ENCODE measurements at places on chromosomes 1 and 21.
A peak's percentile ranks its signal among the peaks of the same experiment; 100 is the strongest.

DNA sequence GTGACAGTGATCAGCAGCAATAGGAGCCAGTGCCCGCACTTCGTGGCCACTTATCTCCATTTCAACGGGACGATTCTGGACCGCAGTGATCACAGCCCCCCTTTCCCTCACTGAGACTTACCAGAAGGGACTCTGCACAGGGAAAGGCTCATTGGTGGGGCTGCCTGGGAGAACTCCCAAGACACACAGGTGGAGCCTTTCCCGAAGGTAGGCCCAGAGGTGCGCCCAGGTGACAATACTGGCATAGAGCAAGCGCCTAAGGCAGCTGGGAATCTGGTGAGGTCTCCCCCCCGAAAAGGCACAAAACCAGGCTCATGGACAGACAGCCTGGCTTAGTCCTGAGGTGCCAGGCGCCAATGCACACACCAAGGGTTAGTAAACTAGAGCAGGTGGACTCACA is 318.9 kb downstream of the AJAP1 start:
- no peak for DNase-seq

DNA sequence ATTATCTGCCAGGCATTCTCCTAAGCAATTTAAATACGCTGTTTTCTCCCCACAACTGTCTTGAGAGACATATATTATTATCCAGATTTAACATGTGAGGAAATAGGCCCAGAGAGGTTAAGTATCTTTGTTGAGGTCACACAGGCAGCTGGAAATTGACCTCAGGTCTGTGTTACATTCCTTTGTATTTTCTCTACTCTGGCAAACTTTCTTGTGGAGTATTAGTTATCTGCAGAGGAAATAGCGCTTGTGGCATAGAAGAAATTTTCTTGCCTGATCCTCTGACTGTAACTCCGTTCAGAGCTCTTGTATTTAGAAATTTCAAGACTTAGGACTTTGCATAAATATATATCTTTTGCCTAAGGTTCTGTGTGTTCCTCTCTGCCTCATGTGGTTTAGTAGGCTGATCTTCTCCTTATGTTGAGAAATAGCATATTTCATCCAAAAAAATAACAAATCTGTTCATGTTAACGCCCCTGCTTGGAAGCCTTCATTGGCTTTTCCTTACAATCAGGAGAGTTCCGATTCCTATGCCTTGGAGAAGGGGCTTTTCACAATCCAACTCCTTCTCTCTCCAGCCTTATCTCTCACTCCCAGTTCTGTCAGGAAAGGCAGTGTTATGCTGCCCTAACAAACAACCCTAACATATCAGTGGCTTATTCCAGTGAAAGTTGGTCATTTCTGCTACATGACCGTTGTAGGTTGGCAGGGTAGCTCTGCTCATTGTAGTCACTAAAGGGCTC is 2.5 kb upstream of the JUN start:
- DNase-seq: no peak

GRCh38 chr1:154546264-154547063 is 12.0 kb downstream of the UBE2Q1 start:
- DNase-seq: peak; percentile 59

DNA sequence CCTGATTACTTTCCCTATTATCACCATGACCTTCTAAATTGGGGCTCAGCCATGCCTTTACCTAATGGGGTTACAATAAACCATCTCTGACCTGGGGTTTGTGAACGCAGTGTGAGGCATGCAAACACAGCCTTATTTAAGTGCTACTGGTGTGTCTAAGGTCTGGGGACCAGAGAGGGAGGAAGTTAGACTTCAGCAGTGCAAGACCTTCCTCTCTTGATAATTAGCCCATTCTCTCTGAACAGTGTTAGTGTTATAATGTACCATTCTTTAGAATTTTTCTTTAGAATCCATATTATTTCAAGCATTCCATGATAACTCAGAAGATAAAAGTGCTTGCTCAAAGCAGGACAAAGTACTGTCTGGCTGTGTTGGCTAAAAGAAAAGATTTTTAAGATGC is 10.5 kb upstream of the LRRC8D start:
- no peak for DNase-seq

- peak; percentile 31 for DNase-seq
Observed at GRCh38 chr1:221440658-221441057, 301.2 kb downstream of the DUSP10 start.

DNA sequence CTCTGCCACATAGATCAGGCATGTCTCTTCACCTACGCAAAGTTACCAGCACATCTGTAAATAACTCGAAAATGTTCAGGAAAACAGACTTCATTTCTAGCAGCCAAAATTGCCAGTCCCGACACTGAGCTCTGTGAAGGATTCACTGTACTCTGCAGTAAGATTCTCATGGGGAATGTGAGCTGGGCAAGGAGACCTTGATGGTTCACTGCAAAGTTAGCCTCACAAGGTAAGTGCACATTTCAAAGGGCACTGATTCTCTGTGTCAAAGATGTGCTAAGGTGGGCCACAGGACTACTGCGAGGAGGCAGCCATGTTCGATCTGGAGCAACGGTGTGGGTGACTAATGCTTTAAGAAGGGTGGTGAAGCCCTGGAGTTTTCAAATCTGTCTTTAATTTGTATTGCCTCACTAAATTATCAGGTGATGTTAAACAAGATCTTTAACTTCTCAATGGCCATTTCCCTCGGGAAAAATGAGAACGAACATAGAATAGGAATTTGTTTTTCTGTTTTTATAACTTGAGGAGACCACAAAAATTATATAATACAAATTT is 25.2 kb downstream of the STPG1 start:
- DNase-seq: no peak

DNA sequence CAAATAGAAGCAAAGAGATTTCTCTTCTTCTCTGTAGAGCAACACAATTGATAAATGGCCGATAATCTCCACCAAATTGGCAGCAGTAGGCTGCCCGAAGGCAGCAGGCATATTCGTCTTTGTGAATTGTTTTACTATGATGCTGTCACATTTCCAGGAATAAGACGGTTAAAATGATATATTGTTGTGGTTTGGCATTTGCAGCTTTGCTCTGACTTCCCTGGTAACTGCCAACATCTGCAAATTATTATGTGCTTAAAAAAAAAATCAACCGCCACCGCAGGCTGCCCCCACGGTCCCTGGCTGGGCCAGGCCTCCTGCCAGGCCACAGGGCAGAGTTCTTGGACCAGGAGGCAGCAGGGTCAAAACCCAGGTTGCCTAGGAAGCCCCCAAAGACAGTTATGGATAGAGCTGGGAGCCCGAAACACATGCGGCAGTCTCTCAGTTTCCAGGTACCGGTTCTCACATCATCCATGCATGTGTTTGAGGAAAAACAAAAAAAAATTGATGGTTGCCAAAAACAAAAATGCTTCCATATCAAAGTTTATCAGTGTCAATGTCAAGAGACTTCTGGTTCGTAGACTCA is 179.3 kb downstream of the ETS2 start:
- DNase-seq: no peak

- DNase-seq: peak; percentile 84
Observed at GRCh38 chr1:158999316-159000069, 10.2 kb upstream of the IFI16 start.

DNA sequence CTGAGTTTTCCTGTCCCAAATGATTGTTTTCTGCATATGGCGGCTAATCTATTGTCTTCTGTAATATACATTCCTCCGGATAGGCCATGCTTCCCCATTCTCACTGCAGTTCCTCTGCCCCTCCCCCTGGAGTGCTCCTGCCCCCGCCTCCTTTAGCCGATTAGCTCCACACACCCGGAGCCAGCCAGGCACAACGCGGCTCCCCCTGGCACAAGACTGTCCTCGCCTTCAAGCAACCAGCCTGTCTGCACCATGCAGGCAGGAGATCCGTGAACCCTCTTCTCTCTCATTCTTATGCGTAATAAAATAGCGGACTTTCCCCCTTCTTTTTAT is 18.0 kb downstream of the SERTAD4 start:
- no peak for DNase-seq

- no peak for DNase-seq
Observed at GRCh38 chr1:60350531-60350930, 277.0 kb upstream of the C1orf87 start.

GRCh38 chr1:90856463-90857007 is 139.4 kb upstream of the BARHL2 start:
- no peak for DNase-seq

DNA sequence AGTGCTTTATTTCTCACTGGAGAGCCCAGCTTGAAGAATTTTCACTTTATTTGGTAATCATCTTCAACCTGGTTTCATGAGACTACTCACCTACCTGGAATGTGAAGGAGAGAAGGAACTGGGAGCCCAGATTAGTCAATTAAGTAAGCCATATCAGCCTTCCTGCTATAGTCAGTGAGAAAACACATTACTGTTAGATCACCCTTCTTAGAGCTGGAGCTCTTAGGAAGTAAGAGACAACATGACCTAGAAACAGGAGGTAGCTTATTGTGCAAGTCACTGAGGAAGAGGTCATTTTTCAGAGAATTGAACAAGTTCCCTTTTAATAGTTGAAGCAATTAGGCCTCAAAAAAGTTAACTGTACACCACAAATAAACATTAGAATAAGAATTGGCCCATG is 49.2 kb upstream of the TEKT2 start:
- peak; percentile 94 for DNase-seq

DNA sequence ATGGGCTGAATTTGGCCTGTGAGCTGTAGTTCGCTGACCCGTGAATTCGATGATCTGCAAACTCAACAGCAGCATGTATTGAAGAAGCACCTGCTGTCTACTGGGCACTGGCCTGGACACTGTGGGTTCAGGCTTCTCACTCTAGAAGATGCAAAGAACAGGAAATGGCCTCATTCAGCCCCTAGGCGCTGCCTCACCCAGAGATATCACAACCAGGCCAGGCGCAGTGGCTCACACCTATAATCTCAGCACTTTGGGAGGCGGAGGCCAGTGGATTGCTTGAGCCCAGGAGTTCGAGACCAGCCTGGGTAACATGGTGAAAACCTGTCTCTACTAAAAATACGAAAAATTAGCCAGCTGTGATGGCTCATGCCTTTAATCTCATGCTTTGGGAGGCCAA is 23.6 kb downstream of the MFAP2 start:
- DNase-seq: no peak

DNA sequence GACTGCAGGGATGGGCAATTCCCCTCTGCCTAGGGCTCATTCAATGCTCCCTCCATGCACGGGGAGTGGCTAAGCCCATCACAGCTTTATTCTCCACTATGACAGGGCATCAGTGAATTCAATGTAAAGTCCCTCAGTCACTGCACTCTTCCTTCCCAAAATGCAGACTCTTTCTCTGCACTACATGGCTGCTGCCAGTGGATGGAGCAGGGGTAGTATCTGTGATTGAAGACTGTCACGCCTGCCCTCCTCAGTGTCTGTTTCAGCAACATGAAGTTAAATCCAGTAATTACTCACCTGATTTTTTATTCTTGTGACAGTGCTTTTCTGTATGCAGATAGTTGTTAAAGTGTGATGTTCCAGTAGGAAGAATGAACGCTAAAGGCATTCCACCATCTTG is 1323.2 kb downstream of the AMY1C start:
- no peak for DNase-seq

DNA sequence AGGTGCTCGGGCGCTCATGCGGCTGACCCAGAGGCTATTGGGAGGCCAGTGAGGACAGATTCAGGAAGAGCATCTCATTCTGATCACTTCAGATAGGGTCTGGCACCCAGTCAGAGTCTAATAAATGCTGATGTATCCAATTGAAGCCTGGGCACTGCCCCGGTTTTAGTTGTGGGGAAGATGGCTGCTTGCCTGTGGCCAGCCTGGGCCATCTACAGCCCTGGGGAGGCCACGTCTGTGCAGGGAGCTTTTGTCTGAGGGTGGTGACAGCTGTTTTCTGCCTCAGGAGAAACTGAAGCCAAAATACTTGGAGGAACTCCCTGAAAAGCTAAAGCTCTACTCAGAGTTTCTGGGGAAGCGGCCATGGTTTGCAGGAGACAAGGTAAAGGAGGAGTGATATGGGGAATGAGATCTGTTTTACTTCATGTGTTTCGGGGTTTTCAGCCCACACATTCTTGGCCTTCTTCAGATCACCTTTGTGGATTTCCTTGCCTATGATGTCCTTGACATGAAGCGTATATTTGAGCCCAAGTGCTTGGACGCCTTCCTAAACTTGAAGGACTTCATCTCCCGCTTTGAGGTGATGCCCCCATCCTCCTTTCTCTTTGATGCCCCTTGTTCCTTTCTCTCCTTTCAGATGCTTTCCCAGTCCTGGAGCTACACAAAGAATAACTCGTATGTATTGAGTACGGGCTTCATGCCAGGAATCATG is 2.8 kb downstream of the GSTM5 start:
- DNase-seq: no peak

DNA sequence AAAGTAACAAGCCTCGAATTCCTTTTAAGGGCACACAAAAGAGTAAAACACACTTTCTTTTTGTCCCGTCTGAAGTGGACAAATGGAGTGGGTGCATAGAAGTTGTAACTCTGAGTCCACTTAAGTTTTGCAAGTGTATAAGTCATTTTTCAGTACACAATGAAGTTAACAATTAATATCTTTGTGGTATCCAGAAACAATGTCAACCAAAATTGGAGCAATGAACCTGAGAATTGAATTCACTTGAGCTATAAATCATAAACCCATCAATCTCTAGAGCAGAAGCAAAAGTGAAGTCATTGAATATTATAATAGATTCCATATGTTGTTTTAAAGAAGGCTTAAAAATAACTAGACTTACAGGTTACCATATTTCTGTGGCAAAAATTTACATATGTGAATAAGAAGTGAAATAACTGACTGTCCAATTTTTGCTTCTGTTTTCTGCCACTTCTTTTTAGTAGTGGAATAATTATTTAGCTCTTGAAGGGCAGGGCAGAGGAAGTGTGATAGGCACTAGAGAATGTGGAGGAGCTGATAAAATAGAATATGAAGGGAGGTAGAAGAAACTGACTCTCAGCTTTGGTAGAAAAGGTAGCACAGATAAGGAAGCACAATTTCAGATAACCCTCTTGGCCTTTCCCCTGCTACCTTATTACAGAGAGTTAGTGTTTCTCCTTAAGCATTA is 73.9 kb upstream of the RGL1 start:
- no peak for DNase-seq

DNA sequence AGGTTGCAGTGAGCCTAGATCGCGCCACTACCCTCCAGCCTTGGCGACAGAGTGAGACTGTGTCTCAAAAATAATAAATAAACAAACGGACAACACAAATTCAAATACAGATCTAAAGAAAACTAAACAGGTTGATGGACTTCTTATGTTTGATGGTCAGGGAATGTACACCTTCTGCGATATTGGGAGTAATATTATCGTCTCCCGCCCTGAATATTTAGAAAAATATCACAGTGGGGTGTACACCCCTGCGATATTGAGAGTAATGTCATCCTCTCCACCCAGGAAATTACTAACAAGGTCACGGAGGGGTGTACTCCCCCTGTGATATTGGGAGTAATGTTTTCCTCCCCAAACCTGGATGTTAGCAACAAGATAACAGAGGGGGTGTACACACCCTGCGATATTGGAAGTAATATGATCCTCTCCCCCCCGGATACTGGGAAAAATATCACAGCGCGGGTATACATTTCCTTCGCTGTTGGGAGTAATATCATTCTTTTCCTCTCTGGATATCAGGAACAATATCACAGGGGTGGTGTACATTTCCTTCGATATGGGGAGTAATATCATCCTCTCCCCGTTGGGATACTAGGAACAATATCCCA is 1.4 kb upstream of the CFAP298 start:
- no peak for DNase-seq

- DNase-seq: no peak
Observed at GRCh38 chr1:180617774-180618395, 13.9 kb upstream of the XPR1 start.

- no peak for DNase-seq
Observed at GRCh38 chr1:155900161-155900560, 11.0 kb downstream of the RIT1 start.
